DMS79 treated with DMSO at 0.1 percent for 48 hours (cell line): ENCODE measurements at places on chromosomes 5 and 9.

DNA sequence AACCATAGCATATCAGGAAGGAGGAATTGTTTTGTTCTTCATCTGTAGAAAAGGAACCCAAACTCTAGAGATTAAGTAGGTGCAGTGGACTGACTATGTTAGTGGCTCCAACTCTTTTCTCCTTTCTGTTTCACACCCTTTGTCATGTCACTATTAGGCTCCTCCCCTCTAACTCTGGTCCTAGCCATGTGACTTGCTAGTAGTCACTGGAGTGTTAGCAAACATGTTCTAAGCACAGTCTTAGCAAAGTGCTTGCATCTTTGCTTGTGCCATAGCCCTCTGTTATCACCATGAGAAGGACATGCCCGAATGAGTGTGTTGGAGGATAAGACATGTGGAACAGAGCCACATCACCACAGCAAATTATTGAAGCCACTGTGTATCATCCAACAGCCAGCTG is 55.4 kb upstream of the PPP3R2 start:
- DNase-seq, result no peak

DNA sequence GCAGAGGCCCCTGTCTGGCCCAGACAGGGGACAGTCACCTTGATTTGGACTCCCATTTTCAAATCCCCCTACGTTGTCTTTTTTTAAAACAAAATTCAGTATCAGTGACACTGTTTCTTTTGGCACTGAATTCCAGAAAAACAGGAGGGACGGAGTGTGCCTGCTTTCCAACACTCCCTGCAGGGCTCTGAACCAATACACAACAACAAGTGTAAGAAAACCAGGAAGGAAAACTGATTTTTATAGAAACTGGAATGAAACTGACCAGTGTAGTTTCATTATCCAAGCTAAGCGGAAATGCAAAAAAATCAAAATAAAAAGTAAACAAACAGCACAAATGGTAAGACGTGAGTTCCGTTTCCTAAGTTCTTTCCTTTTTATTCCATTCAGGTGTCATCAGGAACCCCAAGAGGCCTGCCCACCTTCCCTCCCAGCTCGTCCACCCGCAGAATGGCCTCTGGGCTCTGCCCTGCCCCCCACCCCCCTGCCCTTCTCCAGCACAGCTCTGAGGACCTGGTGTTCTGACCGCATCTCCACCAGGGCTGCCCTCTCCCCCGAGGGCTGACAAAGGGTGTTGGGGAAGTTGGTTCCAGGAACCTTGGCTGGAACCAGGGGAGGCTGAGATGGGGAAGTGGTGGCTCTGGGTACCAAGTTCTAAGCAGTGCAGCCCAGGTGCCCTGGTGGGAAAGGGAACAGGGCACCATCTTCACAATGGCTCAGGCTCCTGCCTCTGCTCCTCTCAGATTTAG is 73.6 kb downstream of the PSD2 start:
- no peak for DNase-seq

- DNase-seq, result peak; percentile 40
Measured at GRCh38 chr5:157464519-157465171, 4.6 kb downstream of the NIPAL4 start.

DNA sequence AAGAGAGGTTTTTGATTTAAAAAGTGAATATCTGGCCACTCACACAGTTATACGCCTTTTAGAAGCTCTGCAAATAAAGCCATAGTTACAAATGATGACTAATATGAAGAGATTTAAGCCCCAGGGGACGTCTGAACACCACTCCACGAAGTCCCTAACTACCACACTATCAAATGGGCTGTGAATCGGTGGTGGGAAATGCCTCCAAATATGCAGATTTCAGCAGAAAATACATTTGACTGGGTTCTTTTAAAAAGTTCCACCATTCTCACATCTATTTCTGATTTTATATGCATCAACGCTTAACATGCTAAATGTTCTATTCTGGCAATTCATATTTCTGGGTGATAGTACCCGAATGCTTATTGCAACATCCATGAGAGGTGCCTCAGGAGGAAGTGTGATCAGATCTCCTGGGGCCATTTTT is 22.5 kb downstream of the TICAM2 start:
- no peak for DNase-seq

DNA sequence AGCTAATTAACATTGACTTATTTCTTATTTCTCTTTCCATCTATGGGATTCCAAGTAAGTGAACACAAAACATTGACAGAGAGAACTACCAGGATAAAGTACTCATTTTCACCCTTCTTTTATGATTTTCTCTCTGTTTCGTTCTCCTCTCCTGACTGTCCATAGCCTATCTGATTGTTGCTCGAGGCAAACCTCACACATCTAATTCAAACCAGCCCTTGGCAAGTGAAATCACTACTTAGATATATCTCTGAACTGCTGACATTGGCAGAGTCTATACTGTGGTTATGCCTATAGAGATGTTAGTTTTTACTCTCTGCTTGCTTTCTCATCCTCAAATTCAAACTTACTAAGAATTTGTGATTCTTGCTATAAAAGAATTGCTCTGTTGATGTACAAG is 248.8 kb downstream of the ISL1 start:
- DNase-seq, result no peak
